Activated CD8-positive, alpha-beta memory T cell treated with anti-CD3 and anti-CD28 coated beads, Interleukin-2, amount 50 U/mL, for 48 hours (primary cell): ENCODE measurements at places on chromosomes 4 and X.

GRCh38 chr4:15718959-15719358, 16.1 kb downstream of the BST1 start:
- DNase-seq, result no peak

- DNase-seq, result no peak
Observed at GRCh38 chr4:128802680-128803628, 6.5 kb upstream of the JADE1 start.

DNA sequence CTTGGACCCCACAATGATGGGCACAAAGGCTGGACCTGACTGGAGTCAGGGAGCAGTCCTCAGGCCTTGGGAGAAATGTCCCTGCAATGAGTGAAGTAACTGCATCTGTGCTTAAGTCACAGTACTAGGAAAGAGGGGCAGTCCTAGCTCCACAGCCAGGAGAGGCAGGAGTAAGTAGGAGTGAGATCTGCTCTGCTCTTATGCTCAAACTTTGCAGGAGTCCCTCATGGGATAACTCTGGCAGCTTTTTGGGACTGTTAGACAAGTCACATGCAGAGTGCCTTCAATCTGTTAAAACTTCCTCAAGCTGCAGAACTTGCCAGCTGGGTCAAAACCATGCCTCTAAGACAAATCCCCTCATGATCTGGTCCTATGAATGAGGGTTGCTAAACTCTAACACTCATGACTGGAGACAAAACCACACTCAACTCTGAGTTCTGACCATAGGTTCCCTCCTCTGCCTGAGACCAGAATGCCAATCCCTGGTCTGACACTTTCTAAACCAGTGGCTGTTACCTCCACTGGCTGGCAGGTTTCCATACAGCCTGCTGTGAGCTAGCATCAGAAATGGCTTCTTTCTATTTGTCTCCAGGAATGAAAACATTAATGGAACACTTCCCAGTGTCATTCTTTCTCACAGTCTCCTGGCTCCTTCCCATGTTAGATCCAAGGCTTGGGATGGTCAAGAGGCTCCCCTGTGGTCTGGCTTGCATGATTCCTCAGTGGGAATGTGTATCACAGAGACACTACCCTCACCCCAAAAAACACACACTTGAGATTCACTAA, 819.3 kb downstream of the PCDH7 start:
- no peak for DNase-seq

- no peak for DNase-seq
Observed at GRCh38 chr4:8169763-8170162, 11.2 kb upstream of the ABLIM2 start.

DNA sequence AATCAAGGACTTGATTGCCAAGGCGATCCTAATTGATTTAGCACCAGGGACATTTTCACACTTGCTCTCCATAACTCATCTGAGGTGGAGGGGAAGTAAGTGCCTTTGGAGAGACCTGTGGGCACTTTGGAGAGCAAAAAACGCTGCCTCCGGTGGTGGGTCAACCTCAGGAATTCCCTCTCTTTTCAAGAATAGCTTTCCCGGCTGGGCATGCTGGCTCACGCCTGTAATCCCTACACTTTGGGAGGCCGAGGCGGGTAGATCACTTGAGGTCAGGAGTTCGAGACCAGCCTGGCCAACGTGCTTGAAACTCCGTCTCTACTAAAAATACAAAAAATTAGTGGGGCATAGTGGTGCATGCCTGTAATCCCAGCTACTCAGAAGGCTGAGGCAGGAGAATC, 49.2 kb downstream of the PRPS1 start:
- DNase-seq, result no peak

GRCh38 chr4:150145090-150145945, 67.1 kb downstream of the DCLK2 start:
- no peak for DNase-seq

DNA sequence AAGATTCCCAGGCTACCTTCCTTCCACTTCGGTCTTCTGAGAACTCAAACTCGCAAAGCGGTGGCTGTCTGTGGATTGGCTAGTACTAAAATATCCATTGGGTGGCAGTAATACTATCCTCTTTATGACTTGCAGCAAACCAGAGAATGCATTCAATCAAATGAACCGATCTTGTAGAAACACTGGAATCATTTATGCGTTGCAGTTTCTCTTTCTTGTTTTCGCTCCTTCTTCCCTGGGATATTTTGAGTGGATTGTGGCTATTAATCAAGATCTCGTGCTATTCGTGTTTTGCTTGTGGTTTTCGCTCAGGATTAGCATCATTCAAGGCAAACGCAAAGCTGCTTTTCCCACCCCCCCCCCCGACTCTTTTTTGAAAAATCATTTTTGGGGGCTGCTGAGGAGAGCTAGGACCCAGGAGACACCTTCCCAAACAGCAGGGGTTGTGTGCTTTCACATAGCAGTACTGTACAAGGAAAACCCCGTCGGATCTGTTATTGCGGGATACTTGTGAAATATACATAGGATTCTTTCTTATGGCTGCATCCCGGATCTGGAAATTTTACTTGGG, at the start of gene IL1RAPL1:
Gene IL1RAPL1 (plus strand): TSS at position 466 of the 571 bp plus-strand sequence.
- no peak for DNase-seq

DNA sequence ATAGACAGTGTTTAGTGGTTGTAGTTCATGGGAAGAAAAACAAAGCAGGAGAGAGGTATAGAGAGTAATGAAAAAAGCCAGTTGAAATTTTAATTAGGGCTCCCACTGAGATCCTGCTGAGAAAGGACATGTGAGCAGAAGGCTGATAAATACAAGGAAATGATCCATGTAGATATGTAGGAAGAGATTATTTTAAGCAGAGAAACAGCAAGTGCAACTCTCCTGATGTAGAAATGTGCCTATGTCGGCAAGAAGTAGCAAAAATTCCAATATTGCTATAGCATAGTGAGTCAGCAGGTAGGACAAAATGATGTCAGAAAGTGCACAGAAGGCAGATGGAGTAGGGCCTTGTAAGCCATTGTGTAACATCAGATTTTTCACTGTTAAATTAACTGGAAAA, 1027.3 kb downstream of the PCDH18 start:
- DNase-seq, result no peak

DNA sequence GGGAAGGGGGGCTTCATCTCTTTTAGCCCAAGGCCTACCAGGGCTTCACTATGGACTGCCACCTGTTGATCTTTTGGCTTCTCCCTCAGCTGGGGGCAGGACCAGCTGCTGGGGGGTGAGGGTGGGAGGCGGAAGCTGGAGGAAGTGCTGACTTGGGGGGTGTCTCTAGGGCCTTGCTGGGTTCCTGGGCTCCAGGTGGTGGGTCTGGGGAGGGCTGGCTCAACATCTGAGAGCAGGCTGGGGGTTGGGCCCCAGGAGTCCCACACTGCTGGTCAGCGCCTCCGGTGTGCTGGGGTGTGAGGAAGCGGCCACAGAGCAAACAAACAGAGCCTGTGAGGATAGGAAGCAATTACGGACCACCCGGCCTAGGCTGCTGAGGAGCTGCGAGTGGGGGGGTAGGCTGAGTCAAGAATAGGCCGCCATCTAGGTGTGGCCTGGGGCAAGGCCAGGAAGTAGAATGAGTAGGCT, 85.7 kb downstream of the EFNB1 start:
- no peak for DNase-seq

DNA sequence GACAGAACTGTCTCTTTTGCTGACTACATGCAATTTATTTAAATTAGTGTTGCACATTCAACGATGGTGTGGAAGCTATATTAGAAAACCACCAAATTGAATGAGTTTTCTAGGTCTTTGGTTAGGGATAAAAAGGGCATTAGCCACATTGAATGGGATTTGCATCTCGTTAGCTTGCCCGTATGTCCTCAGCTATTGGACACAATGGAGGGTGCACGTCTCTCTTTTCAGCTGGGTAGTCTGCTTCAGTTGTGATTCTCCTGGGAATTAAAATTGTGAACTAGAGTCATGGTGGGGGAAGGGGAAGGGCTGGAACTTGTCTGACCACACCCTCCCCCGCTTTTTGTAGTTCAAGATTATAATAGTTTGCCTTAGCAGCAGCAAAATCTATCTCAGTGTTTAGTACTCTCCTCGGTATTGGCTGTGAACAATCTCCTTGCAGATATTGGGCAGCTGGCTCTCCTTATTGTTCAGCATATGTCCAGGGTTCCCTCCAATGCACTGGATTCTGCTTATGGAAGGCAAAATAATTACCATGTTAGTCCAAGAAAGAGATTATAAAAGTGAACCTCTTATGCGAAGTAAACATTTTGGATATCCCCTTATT, 23.3 kb downstream of the TRIM2 start:
- no peak for DNase-seq

DNA sequence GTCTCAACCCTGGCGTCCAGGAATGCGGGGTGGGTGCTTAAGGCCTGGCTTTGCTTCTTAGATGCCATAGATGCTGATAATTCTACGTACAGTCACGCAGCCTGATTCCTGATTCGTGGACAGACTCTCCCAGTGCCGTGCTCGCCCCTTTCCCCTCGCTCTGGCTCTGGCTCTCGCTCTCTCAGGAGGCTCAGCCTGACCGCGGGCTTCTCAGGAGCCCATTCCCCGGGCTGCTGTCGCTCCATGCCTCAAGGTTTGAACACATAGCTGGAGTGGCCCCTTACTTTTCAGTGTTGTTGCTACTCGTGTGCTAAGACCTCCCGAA, 59.2 kb upstream of the ZC4H2 start:
- no peak for DNase-seq

GRCh38 chrX:1392376-1393068, 609 bp upstream of the SLC25A6 start:
- peak; percentile 83 for DNase-seq

DNA sequence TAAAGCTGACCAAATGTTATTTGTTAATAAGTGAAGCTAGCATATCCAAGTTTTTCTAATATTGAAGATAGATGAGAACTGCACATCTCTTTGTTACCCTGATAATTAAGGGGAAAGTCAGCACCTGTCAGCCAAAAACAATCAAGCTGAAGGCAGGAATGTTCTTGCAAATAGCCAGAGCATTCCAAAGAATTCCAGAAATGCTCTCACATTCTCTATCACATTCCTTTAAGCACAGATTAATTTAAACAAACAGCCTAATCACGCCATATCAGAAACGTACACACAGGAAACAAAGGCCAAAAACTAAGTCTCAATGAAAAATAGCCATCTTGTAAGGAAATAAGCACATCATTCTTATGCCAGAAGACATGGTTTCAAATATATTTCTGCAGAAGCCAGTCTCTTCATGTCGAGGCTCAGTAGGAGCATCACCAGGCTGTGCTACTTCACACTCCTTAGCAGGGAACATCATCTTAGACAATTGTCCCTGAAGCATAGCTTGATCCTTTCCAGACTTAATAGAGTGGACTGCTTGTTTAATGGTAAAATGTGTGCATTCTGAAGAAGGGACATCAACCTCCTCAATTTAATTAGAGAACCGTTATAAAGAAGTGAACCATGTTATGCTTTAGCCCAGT, 252.9 kb upstream of the TTC29 start:
- no peak for DNase-seq

GRCh38 chrX:133884430-133885394, 100.7 kb downstream of the GPC3 start:
- no peak for DNase-seq

DNA sequence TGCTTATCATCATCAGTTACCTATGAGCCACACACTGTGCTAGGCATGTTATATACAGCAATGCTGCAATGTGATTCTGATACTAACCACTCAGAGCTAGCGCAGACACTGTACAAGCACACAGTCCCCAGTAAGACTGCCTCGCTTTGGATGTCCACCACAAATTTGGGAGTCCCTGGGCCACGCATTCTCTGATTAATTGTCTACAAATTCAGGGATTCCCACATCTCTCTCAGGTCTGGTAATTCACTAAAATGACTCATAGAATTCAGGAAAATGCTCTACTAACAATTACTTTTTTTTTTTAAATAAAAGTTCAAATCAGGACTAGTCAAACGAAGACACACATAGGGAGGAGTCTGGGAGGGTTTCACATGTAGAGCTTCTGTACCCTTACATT, 652.1 kb upstream of the AADAT start:
- DNase-seq, result no peak

DNA sequence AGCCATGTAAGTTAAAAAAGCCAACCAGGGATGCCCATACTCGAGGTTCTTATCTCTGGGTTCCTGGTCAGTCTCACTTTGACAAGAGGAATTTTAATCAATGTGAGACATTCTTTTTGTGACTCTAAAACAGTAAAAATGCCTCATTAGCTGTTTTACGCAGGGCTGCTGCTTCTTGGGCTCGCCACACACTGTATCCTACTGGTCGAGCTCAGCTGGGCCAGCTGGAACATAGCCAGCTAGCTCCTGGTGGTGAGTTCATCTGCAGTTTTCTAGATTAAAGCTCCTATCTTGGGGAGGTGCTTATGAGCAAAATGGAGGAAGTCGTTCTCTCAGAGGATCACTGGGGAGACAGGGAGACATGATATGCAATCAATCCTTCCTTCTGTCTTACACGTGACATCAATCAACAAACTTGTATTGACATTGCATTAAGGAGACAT, 55.9 kb upstream of the LEF1 start:
- no peak for DNase-seq

GRCh38 chr4:7427361-7427760, 7.4 kb downstream of the PSAPL1 start:
- peak; percentile 36 for DNase-seq

GRCh38 chr4:185831125-185831815, 19.3 kb upstream of the SORBS2 start:
- DNase-seq, result no peak

GRCh38 chr4:168825975-168826374, 184.1 kb downstream of the CBR4 start:
- DNase-seq, result no peak

- no peak for DNase-seq
Observed at GRCh38 chrX:155766321-155766720, 114.8 kb upstream of the VAMP7 start.

DNA sequence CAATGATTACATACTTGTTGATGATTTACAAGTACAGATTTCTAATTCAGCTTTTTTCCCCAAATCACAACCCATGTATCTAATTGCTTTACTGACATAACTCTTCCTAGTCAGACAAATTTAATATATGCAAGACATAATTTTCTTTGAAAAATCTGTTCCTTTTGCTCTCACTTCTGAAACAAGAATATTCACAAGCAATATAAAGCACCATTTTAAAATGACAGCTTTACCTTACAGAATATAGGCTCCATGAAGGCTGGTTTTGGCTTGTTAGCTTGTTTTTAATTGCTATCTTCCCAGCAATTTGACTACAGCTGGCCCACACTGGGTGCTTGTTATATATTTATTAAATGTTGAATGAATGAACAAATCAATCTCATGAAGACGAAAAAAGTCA, 24.5 kb downstream of the GPM6A start:
- DNase-seq, result no peak

DNA sequence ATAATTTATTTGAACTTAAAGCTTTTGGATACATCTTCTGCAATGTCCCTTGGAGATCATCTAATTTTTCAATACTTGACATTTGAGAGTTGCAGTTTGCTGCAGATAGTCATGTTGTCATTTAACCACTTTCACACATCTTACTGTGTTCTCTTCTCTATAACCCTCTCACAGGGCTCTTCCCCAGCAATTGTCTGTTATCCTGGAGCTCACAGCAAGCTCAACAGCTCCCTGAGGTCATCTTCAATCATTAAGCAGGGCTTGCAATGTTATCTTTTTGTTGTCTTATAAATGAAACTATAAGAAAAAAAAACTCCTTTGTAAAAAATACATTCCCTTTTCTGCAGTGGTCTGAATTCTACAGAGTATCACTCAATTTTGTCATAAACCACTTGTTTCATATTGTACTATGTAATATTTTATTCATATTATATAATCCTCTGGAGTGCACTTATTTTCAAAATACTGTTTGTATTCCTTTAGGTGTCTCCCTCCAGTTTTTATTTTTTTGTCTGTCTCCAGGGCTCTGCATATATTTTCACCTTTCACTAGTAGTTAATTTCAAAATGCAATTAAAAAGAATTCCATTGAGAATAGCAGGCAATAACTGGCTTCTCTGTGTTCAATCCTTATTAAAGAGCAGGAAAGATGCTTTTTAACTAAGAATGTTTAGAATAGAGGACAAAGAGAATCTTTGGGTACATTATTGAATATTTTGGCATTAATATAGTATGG, 106.3 kb upstream of the ARSJ start:
- no peak for DNase-seq
